ENCODE measurements at places on chromosomes 7 and 10.

GRCh38 chr7:77982926-77983550 lies 184.5 kb downstream of the PHTF2 start:
- DNase-seq = no peak
- H3K4me1 ChIP-seq = no peaks in the 10 kb centered on the region
- H3K27ac ChIP-seq = no peak overlapping the region

- DNase-seq = no peak
- no peak within 1 kb of the TSS for H3K27ac ChIP-seq
- H3K4me1 ChIP-seq = peaks cover 23% of the 10 kb centered on the region
- H3K27me3 ChIP-seq = peaks cover 72% of the 10 kb centered on the region
- no peaks in the 10 kb centered on the region for H3K36me3 ChIP-seq
Observed at GRCh38 chr10:33334153-33334804, at the start of gene NRP1. Gene NRP1, minus strand, starts transcription at chr10:33334667. Its CDS starts 285 bp downstream, at chr10:33334382.

DNA sequence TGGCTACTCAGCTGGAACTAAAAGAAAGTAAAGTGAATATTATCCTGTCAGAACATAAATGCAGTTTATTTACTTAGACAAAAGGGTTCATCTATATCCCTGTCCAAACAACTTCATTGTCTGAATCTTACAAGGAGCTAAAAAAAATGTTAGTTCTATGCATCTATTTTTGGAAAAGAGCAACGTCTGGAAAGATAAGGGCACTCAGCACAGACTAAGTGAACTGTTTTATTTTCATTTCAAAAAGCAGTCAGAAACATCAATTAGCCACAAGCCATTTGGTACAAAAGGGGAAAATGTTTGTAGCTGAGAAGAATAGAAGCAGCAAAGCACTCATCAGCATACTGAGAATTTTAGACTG lies 245.5 kb downstream of the FOXP2 start:
- DNase-seq = no peak
- H3K36me3 ChIP-seq = no peaks in the 10 kb centered on the region
- H3K27ac ChIP-seq = no peak overlapping the region
- H3K4me1 ChIP-seq = no peaks in the 10 kb centered on the region
- no peaks in the 10 kb centered on the region for H3K27me3 ChIP-seq

GRCh38 chr7:80218723-80219122 lies 84.1 kb downstream of the GNAI1 start:
- DNase-seq = no peak
- no peaks in the 10 kb centered on the region for H3K36me3 ChIP-seq
- no peaks in the 10 kb centered on the region for H3K27me3 ChIP-seq
- no peak overlapping the region for H3K4me3 ChIP-seq
- no peak overlapping the region for H3K27ac ChIP-seq

- no peaks in the 10 kb centered on the region for H3K4me1 ChIP-seq
- no peak for DNase-seq
- H3K27ac ChIP-seq = no peak overlapping the region
- no peaks in the 10 kb centered on the region for H3K36me3 ChIP-seq
Observed at GRCh38 chr10:36181426-36182178, 539.5 kb upstream of the FZD8 start.

DNA sequence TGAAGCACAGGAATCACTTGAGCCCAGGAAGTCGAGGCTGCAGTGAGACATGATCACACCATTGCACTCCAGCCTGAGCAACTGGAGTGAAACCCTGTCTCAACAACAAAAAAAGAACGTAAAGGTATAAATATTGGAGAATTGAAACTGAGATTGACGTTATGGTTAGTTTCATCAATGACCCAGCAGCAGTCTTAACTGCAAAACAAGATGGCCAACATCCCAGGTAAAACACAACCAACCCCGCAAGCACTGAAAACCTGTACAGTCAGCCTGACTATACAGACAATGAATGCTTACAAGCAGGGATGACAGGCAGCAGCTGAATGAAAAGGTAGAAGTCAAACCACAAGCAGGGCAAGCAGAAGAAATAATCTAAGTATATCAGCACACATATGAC lies 34.7 kb downstream of the WAPL start:
- H3K36me3 ChIP-seq = peaks cover 51% of the 10 kb centered on the region
- no peaks in the 10 kb centered on the region for H3K4me1 ChIP-seq
- no peak for DNase-seq

DNA sequence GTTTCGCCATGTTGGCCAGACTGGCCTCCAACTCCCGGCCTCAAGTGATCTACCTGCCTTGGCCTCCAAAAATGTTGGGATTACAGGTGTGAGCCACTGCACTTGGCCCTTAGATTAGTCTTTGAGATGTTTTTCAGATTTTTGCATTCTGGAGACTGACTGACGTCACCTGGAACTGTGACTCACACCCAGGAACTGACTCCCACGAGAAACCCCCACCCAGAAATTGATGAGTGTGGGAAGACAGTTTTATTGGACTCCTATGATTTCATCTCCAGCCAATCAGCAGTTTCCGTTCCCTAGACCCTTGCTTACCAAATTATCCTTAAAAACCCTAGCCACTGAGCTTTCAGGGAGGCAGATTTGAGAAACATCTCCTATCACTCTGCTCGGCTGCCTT lies 867.3 kb downstream of the TYW1 start:
- H3K36me3 ChIP-seq = no peaks in the 10 kb centered on the region
- DNase-seq = no peak
- no peaks in the 10 kb centered on the region for H3K4me1 ChIP-seq

GRCh38 chr10:69425041-69425440 lies 8.3 kb upstream of the TACR2 start:
- peaks cover 5% of the 10 kb centered on the region for H3K27me3 ChIP-seq
- no peak overlapping the region for H3K27ac ChIP-seq
- no peak overlapping the region for H3K4me3 ChIP-seq
- no peaks in the 10 kb centered on the region for H3K36me3 ChIP-seq
- DNase-seq = no peak
- peaks cover 56% of the 10 kb centered on the region for H3K4me1 ChIP-seq

GRCh38 chr7:141452911-141453310 lies 98.3 kb upstream of the AGK start:
- H3K36me3 ChIP-seq = no peaks in the 10 kb centered on the region
- H3K4me3 ChIP-seq = no peak overlapping the region
- no peak for DNase-seq
- no peak overlapping the region for H3K27ac ChIP-seq

DNA sequence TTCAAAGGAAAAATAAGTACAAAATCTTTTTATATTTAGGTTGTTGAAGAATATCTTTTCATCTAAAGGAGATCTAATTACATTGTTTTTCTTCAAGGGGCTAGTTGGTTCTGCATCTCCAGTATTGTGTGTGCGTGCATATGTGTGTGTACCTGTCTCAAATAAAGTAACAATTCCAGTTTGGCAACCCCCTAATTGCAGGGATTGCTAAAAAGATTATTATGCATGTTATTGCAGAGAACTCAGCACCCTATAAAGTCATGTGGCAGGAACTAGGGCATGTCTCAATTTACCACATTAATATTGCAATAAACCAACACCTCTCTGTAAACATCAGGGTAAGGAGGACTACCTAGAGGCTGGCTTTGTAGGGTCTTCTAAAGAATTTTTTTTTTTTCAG lies 37.0 kb downstream of the MRPS33 start:
- no peak overlapping the region for H3K27ac ChIP-seq
- peaks cover 11% of the 10 kb centered on the region for H3K27me3 ChIP-seq
- no peak for DNase-seq
- no peak overlapping the region for H3K4me3 ChIP-seq
- no peaks in the 10 kb centered on the region for H3K36me3 ChIP-seq

DNA sequence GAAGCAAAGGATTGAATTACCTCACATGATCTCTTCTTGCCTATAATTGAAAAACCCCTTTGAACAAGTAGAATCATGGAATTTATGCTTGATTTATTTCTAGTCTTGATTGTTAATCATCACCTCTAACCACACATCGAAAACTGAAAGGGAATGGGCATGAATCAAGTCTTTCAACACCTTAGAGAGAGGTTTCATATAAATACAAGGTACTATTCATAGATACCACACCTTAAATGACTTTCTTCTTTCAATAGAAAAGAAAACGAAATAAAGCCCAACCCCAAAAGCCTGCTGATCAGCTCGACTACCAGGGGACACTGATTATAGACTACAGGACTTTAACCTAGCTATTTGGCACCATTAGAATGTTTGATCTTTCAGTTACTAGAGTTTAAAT lies 128.6 kb upstream of the PTPRZ1 start:
- H3K4me3 ChIP-seq = no peak overlapping the region
- no peak overlapping the region for H3K27ac ChIP-seq
- DNase-seq = no peak
- H3K4me1 ChIP-seq = no peaks in the 10 kb centered on the region

DNA sequence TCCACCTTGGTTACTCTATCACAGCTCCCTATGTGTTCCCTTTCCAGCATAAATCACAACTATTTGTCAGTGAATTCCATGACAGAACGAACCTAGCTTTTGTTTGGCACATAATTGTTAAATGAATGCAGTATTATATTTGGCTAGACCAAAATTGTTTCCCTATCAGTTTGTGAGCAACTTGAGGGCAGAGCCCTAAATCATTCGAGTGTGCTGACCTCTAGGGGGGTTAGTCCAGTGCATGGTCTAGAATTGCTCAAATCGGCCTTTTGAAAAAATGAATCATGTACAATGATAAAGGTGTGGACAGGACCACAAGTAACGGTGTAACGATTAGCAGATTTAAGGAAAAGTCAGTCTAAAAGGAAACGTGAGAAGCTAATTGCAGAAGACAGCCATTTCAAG lies 475 bp upstream of the NRBF2 start:
- DNase-seq = no peak
- peak overlapping the region; percentile 97 for H3K27ac ChIP-seq
- H3K4me1 ChIP-seq = peaks cover 36% of the 10 kb centered on the region

- H3K4me3 ChIP-seq = no peak overlapping the region
- peaks cover 2% of the 10 kb centered on the region for H3K27me3 ChIP-seq
Observed at GRCh38 chr10:128877936-128878335, 589.1 kb upstream of the MGMT start.

DNA sequence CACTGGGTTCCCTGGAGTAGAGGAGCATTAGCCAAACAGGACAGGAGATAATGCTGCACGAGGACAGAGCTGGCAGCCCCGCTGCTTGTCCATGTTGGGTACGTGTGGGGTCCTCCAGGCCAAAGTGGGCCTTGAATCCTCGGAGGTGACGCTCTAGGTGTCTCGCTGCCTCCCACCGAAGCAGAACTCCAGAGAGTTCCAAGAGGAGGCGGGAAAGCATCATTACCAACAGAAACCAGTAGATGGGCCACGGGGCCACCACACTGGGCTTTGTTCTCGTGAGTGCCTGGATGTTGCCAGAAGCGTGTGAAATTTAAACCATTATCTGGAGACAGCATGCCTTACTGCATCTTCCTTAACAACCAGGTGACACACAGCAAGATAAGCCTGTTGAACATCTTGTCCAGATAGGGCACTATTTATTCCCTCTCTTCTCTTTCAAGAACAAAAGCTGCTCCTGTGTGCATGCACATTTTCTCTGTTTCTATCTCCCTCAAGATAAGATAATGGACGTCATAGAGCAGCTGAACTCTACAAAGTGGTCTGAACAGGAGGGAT lies 56.8 kb downstream of the TNS3 start:
- H3K27ac ChIP-seq = no peak overlapping the region
- no peaks in the 10 kb centered on the region for H3K27me3 ChIP-seq
- DNase-seq = no peak
- H3K36me3 ChIP-seq = no peaks in the 10 kb centered on the region

DNA sequence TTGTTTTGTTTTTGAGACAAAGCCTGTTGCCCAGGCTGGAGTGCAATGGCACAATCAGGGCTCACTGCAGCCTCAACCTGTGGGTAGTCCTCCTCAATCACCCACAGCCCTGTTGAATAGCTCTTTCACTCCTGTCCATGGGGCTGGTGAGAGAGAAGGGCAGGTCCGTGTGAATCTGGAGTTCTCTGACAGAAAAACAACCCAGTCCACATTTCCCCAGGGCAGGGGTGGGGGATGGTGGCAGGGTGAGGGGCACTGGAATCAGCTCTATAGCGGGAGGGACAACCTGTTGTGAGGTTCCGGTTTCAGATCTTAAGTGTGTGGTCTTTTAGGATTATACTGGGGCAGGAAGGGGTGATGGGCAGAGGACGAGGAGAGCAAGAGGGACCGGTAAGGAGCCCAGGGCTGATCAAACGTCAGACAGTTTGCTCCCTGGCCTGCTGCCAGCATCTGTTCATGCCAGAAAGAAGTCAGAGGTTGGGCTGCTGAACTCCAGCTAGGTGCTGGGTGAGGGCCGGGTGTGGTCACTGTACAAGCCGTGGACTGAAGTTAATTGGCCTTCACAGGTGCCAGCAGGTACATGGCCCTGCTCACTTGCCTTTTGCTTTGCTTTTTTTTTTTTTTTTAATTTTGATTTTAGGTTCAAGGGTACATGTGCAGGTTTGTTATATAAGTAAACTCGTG lies 33.2 kb upstream of the MKRN1 start:
- no peak overlapping the region for H3K4me3 ChIP-seq
- H3K27ac ChIP-seq = no peak overlapping the region
- DNase-seq = no peak
- H3K27me3 ChIP-seq = no peaks in the 10 kb centered on the region
- H3K4me1 ChIP-seq = no peaks in the 10 kb centered on the region

Measured in activated CD8-positive, alpha-beta T cell treated with anti-CD3 and anti-CD28 coated beads, Interleukin-2, amount 10 ng/mL, durations not matched to agents 7 days and 5 days (primary cell).